ENCODE measurements at places on chromosomes 12 and 14.

DNA sequence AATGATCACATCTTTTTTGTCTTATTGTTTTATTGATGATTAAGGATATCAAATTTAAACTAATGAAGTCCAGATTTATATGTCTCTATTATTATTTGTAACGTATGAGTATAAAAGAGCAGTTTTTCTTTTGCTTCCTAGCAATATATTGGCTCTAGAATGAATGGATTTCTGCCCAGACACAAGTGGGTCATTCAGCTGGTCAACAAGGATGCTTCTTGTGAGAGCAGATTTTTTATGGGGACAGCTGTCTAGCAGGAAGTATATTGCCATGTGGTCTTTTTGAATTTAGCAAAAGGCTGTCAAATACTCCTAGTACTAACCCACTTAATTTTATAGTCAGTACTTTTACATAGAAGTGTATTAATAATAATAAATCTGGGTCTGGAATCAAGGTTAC is 1071.1 kb upstream of the FLRT2 start:
- DNase-seq = no peak

- no peak for DNase-seq
Observed at GRCh38 chr14:92074555-92074954, 31.8 kb downstream of the ATXN3 start.

- DNase-seq = no peak
Observed at GRCh38 chr12:32273063-32273522, 126.3 kb upstream of the FGD4 start.

DNA sequence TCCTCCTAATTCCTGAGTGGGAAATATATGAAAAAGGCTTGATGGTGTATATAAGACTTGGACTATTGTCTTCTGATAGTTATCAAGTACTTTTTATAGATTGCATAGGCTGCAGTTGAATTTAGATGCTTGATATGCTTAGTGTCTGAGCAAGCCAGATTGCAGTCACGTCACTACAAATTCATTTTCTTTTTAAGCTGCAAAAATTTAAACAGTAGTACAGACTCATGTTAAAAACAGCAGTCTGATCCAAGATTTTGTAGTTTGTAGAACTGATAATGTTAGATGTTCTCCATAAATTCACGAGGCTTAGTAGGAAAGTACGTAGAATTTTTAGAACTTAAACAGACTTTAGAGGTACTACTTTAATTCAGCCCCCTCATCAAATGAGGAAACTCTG is 126.4 kb downstream of the GPR135 start:
- DNase-seq = no peak

- no peak for DNase-seq
Observed at GRCh38 chr14:96235426-96235825, 20.6 kb upstream of the BDKRB1 start.

DNA sequence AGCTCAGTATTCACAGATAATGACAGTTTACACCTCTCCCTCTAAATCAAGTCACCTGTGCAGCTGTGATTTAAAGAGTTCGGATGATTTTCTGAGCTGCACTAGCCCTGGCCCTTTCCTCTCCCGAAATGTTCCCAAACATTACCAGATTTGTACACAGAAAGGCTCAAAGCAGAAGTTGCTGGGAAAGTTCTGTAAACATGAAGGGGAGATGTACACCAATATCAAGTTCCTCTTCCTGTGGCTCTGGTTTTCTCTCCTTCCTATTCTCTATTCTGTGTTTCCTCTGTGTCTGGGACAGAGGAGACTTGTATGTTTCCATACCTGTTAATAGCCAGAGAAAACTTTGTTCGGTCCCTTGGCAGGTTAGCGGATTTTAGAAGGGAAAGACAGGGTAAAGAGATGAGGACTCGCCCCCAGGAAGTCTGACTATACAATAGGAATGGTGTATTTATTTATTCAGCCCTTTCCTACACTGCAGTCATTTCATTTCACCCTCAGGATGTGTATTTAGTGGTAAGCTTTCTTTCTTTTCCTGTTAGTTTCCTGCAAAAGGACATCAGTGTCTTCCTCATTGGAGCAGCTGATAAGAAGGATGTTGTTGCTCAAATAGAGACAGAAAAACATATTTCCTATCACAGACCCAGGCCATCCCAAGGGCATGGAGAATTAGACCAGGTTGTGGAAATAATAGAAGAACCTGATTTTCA is 7.6 kb upstream of the NUMB start:
- no peak for DNase-seq

- no peak for DNase-seq
Observed at GRCh38 chr12:92973614-92974013, 44.5 kb upstream of the EEA1 start.
